ENCODE measurements at places on chromosomes 7 and 10.
A peak's percentile ranks its signal among the peaks of the same experiment; 100 is the strongest.

- DNase-seq: no peak
Observed at GRCh38 chr7:47326808-47327207, 255.1 kb downstream of the TNS3 start.

DNA sequence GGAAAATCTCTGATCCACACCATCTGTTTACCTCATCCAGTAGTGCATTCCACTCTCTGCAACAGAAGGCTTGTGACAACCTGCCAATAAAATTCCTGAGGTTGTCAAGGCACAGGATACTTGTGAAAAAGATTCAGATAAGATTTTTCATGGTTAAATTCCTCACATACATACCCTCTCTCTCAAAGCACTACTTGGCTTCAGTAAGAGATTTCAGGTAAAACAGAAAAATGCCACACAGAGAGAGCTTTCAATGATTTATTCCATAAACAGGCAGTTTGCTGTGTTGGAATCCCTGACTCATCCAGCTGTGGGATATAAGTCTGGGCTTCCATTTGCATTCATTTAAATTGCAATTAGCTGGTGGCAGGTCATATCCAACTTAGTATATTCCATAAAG, 99.7 kb upstream of the CAV2 start:
- no peak for DNase-seq

DNA sequence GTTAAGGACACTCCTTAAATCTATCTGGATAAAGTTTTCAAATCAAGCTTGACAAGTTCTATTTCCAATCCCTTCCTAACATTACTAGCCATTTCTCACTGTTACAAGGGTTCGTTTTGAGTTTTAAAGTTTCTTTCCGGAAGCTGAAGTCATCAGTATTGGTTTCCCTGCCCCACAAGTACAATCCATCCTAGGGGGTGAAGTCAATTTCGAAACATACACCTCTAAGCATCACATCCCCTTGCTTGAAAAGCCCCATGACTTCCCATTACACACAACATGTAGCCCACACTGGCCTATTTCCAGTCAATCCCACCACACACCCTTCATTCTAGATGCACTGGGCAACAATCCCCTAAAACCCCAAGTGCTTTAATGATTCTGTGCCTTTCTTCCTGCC, 13.0 kb downstream of the DPY19L1 start:
- DNase-seq: no peak

GRCh38 chr10:14325325-14325955, 5.3 kb downstream of the FRMD4A start:
- peak; percentile 39 for DNase-seq

DNA sequence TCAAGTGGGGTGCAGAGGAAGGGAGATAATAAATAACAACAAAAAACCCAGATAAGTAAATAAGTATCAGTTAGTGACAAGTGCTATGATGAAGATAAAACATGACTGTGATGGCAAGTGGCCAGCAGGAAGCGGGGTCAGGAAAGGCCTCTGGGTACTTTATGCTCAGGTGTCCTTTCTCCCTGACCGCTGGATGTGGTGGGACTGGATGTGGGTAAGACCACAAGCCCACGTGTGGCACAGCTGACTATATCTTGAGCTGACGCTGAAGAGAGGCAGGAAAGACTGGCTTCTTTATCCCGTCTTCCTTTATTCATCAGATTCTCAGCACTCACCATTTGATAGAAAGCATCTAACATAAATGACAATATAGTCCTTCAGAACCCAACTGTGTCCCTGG, 87.8 kb downstream of the CREB5 start:
- no peak for DNase-seq

- DNase-seq: no peak
Observed at GRCh38 chr7:157979636-157980340, 607.8 kb downstream of the PTPRN2 start.

DNA sequence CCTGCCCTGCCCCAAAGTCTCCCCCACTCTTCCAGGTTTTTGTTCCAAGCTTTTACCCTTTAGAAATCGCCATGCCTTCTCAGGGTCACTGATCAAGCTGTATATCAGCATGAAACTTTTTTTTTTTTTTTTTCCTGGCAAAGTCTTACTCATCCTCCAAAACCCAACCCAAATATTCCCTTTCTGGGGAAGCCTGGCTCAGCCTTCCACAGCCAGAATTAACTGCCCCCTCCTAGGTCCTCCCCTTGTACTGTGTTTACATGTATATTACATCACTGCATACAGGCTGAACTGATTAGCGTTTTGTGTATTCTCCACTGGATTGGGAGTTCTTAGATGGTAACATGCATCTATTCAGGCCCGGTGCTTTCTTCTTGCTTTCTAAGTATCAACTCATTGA, 4.6 kb upstream of the NOBOX start:
- DNase-seq: no peak

GRCh38 chr7:100565133-100565571, 8.5 kb downstream of the SAP25 start:
- no peak for DNase-seq

- no peak for DNase-seq
Observed at GRCh38 chr10:126420567-126421300, 32.5 kb upstream of the ADAM12 start.

DNA sequence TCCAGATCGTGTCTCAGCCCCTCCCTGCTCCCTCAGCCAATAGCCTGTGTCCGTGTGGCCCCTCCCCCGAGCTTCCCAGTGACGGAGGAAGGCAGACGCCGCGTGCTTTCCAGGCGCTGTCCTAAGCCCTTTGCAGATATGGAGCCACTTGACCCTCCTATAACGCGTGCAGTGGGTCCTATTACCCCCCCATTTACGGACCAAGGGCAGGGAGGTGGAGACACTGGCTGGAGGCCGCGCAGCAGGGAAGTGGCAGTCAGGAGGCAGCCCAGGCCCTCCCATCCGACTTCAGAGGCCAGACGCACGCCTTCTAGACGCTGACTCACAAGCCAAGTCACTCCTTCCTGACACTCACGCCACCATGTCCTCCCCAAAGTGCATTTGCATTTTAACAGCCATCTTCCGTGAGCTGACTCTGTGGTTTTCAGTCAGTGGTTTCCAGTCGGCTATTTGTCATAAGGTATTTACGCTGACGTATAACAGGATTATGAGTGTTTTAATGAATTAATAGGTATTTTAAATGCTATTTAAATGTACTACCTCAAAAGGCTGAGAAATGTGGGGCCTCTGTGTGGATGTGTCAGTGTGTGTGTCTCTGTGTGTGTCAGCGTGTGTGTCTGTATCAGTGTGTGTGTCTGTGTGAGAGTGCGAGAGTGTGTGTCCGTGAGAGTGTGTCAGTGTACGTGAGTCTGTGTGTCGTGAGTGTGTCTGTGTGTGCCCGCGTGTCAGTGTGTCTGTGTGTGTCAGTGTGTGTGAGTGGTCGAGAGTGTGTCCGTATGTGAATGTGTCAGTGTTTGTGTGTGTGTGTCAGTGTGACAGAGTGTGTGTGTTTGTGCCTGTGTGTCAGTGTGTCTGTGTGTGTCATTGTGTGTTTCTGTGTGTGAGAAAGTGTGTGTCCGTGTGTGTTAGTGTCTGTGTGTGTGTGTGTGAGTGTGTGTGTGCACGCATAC, 92.0 kb upstream of the INSIG1 start:
- DNase-seq: peak; percentile 93

GRCh38 chr10:74171625-74172024, 20.6 kb downstream of the ADK start:
- no peak for DNase-seq

DNA sequence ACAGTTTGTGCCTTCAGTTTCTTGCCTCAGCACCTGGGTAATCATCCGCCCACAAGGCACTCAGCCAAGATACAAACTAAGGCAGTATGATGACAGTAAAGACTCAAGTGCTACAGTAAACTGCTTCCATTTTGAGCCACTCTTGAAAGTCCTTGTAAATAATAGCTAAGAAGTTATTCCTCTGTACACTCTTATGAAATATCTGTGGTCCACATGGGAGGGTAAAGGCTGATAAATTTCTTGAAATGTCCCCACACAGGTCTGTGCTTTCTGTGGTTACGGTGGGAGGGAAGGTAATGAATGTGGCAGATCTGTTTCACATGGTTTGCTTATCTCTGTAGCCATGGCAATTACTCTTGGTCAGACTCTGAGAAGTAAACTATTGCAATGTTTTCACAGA, 551.0 kb upstream of the ZWINT start:
- DNase-seq: no peak

GRCh38 chr10:14660831-14661230, 113.9 kb downstream of the FAM107B start:
- peak; percentile 28 for DNase-seq

GRCh38 chr7:8418629-8419245, 14.7 kb upstream of the NXPH1 start:
- peak; percentile 61 for DNase-seq

- DNase-seq: no peak
Observed at GRCh38 chr10:133401500-133401899, 7.5 kb downstream of the MTG1 start.

DNA sequence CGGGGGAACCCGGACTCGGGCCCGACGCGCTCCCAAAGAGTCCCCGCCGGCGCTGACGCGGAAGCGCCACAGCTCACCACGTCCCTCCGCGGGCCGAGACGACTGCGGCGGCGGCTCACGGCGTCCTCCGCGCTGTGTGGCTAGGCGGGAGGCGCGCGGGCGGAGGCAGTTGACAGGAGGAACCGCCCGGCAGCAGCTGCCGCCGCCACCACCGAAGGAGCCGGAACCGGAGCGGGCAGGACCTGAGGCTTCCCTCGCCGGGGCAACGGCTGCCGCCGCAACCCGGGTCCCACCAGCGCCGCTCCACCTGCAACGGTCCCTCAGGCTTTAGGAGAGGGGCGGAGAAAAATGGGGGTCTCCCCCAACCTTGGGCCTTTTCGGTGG, 334 bp downstream of the ZNF800 start:
- peak; percentile 72 for DNase-seq

DNA sequence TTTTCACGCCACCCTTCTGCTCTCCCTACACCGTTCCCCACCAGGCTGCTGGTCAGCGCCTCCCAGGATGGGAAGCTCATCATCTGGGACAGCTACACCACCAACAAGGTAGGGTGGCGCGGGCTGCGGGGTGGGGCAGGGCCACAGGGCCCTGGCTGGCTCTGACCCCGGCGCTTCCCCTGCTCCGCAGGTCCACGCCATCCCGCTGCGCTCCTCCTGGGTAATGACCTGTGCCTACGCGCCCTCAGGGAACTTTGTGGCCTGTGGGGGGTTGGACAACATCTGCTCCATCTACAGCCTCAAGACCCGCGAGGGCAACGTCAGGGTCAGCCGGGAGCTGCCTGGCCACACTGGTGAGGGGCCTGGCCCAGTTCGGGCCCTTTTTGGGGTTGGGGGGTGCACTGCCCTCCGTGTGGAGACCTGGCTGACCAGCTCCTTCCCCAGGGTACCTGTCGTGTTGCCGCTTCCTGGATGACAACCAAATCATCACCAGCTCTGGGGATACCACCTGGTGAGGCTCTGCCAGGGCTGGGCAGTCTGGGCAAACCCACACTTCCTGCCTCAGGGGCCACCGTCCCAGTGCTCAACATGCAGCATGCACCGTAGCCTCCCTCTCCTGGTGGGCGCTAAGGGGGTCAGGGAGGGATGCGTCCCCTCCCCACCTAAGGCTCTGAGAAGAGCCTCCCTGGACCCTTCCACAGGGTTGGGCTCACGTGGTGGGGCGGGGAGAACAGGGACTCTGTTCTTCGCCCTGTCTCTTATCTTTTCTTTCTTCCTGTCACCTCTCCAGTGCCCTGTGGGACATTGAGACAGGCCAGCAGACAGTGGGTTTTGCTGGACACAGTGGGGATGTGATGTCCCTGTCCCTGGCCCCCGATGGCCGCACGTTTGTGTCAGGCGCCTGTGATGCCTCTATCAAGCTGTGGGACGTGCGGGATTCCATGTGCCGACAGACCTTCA, 4.0 kb downstream of the GNB2 start:
- DNase-seq: no peak

- DNase-seq: no peak
Observed at GRCh38 chr10:87862679-87863052, 667 bp downstream of the KLLN start.

DNA sequence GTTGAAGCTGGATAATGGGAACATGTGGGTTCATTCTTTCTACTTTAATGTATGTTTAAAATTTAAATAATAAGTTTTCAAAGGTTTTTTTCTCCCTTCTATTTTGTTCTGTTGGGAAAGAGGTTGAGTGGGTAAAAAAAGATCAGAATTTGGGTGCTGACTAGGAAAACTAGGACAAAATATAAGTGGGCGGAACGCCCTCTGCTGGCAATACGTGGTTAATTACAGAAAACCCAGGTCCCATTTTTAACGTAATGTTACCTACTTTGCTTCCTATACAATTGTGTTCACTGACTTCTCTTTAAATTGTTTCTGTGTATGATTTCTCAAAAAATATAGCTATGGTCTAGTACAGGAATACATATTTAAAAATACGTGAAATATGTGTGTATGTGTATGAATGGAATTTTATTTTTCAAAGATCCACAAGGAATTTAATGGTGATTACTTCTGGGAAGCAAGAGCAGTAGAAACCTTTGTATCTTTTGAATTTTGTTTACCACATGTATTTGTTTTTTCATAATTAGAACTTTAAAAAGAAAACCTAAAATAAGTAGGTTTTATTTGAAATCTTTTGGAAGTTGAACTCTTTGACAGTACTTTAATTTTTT, 8.7 kb downstream of the ECD start:
- DNase-seq: peak; percentile 73

DNA sequence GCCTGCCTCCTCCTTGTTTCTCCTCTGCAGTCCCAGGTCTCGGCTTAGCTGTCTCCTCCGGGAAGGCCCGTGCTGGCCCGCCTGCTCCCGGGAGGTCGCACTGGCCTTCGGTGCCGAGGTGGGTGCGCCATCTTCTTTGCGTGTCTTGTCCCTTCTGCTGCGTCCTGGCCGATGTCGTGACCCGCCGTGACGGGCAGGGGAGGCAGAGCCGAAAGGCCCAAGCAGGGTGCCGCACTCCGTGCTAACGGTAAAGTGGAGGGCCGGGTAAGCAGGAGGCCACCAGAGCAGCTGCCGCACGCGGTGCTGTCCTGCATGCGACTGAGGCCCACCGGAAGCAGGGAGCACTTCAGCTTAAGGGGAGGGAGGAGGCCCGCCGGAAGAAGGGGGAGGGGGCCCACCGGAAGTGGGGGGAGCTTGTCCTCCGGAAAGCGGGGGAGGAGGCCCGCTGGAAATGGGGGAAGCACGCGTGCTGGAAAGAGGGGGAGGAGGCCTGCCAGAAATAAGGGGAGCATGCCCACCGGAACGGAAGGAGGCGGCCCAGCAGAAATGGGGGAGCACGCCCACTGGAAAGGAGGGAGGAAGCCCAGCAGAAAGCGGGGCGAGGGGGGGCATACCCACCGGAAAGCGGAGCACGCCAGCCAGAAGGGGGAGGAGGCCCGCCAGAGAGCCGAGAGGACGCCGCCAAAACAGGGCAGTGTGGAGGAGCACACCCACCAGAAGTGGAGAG, 71.4 kb downstream of the PROSER2 start:
- DNase-seq: no peak

DNA sequence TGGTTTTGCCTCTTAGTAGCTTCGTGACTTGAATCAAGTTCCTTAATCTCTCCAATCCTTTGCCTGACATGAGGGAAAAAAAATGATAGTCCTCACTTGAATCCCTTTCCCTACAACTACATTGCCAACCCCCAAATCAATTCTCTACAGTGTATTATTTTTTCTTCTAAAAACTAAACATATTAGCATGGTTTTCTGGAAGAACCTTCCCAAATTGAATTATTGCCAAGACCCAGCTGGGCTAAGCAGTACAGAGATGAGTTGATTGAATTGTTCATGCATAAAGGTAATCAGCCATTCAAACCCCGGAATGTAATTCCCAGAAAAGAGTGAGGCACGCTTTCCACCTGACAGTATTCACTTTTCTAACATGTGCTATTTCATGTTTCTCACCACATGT, 155.6 kb upstream of the AGR3 start:
- DNase-seq: no peak

- DNase-seq: no peak
Observed at GRCh38 chr10:118369641-118370205, 27.6 kb upstream of the FAM204A start.

GRCh38 chr10:49593564-49593875, 16.6 kb upstream of the SLC18A3 start:
- no peak for DNase-seq

Measured in CD4-positive, alpha-beta T cell treated with Interleukin-17A for 1 hour (primary cell).